Stimulated activated CD4-positive, alpha-beta T cell treated with anti-CD3 and anti-CD28 coated beads, Interleukin-1b, Interleukin-23, amount 100 ng/mL, for 4 hours (primary cell): ENCODE measurements at places on chromosomes 3 and 15.

DNA sequence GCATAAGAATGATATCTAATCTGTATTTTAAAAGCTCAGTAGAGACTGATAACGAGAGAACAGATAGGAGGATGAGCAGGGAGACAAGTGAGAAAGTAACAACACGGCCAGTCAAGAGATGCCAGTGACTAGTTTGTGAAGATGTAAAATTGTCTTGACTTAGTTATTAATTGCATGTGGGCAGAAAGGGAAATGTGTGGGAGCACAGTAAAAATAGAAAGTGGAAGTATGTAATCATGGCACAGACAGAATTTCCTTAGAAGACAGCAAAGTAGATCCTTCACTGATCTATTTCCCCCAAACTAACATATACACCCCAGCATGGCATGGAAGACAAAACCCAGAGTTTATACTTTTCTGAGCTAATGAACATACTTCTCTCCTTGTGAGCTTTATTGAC, 344.5 kb downstream of the FGF12 start:
- no peak for DNase-seq

DNA sequence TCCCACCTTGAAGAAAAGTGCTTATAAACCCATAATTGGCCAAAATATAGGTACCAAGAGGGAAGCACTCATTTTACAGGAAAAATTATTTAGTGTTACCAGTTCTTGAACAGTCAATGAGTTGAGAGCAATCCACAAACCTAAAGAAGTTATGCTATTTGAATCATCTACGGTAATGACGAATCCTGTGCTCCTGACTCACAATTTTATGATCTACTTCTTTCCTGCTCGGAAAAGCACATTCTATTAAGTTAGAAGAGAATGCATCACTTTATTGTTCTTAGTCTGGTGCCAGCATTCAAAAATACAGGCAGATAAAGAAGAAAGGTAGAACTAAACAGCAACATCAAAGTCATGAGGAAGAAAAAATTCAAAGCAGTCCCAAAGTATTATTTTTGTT, 33.2 kb downstream of the CHRM5 start:
- DNase-seq: no peak

DNA sequence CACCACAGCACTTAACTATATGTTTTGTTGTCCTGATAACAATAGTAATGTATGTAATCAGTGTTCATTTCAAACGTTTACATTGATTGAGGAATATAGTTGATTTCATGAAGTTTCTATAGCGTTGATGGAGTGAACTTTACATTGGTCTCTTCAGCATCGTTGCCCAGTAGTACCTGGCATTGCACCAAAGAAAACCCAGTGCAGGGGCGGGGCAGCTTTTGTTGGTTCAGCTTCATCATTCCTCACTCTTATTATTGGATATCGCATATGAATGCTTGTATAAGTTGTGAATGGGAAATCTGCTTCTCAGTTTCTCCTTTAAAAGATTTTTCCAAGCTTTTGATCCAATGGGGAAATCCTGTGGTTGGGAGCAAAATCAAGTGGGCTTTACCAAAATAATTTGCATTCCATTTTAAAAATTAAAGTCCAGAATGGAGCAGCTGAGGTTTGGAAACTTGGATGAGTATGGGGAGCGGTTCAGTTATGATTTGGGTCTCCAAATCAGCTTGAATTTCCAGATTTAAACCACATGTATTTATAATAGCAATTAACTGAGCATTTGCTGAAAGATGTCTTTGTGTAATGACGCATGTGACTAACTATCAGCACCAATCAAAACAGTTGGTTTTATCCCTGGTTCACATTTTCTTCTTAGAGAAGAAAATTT, 213.7 kb downstream of the ALCAM start:
- no peak for DNase-seq

DNA sequence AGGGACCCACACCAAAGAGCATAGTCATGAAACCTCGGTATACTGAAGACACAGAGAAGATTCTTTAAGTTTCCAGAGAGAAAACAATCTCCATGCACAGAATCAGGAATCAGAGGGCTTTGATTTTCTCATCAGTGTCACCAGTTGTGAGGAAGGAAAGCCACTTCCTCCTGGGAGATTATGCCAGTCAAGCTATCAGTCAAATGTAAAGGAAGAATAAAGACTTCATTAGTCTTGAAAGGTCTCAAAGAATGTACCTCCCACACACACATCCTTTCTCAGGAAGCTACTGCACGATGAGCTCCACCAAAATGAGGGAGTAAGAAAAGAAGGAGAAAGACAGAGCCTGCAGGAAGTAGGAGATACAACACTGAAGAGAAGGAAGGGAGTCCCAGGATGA, 486.3 kb downstream of the SHQ1 start:
- no peak for DNase-seq

DNA sequence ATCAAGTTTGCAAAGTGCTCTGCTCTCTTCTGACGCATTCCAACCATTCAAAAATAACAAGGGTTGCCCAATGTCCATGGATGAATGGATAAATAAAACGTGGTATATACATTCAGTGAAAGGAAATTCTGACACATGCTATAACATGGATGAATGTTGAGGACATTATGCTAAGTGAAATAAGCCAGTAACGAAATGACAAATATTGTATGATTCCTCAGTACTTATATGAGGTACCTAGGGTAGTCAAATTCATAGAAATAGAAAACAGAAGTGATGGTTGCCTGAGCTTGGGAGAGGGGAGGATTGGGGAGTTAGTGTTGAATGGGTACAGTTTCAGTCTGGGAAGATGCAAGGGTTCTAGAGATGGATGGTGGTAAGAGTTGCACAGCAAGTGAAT, 33.9 kb downstream of the SH3BP5 start:
- DNase-seq: no peak

DNA sequence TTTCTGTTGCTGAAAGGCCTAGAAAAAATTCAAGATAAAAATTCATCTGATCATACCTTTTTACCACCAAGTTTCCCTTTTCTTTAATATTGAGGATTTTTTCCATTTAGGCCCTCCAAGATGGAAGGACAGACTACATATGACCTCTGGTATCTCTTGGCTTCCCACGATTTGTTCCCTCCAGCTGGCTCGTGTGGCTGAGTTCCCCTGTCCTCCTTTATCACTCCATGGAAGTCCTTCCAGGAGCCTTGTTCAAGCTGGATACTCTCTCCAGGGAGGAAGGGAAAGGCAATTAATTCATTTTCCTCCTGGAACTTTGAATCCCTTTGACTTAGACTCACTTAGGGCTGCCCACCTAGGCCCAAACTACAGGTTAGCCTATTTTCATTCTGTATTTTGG, 110.6 kb downstream of the CFAP44 start:
- no peak for DNase-seq

GRCh38 chr15:70249616-70250015, 151.9 kb upstream of the TLE3 start:
- DNase-seq: no peak

- no peak for DNase-seq
Observed at GRCh38 chr15:90982135-90982534, 12.2 kb downstream of the PRC1 start.

DNA sequence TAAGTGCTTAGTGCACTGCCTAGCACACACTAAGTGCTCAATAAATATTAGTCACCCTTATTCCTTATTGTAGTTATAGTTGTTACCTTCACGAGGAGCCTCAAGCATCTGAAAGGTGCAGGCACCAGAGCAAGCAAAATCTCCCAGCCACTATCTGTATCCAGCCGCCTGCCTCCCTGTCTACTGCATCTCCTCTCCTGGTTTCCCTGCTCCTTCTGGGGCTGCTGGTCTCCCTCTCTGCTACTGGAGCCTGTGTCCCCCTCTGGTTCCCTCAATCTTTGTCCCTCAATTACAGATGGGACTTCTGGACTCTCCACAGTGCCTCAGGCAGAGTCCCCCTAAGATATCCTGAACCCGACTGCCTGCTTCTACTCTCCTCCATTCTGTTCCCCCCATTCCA, 18.8 kb downstream of the MYL3 start:
- DNase-seq: no peak

GRCh38 chr3:187522293-187522692, 147.9 kb downstream of the SST start:
- DNase-seq: no peak

DNA sequence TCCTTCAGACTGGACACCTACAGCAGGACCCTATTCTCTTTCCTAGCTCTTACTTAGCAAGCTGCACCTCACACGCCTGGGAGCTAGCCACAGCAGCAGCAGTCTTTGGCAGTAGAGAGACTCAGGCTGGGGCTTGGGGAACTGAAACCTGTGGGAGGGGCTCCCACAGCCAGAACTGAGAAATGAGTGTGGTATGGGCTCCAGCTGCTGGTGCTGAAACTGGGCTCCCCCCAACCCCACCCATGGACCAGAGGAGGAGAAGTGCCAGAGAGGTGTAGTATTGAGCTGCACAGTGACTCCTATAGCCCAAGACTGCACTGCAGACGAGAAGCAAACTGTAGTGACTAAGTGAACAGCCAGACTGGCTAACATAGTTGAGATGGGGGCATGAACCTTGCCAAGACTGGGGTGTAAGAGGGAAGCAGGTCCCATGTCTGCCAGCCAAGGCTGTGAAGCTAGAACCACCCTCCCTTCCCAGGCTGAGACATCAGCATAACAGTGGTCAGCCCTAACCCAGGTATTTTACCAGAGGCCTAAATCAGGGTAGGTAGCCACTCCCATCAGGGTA, 62.5 kb downstream of the MYO5A start:
- DNase-seq: peak; percentile 9

- no peak for DNase-seq
Observed at GRCh38 chr15:71131601-71132362, 16.5 kb downstream of the THSD4 start.

DNA sequence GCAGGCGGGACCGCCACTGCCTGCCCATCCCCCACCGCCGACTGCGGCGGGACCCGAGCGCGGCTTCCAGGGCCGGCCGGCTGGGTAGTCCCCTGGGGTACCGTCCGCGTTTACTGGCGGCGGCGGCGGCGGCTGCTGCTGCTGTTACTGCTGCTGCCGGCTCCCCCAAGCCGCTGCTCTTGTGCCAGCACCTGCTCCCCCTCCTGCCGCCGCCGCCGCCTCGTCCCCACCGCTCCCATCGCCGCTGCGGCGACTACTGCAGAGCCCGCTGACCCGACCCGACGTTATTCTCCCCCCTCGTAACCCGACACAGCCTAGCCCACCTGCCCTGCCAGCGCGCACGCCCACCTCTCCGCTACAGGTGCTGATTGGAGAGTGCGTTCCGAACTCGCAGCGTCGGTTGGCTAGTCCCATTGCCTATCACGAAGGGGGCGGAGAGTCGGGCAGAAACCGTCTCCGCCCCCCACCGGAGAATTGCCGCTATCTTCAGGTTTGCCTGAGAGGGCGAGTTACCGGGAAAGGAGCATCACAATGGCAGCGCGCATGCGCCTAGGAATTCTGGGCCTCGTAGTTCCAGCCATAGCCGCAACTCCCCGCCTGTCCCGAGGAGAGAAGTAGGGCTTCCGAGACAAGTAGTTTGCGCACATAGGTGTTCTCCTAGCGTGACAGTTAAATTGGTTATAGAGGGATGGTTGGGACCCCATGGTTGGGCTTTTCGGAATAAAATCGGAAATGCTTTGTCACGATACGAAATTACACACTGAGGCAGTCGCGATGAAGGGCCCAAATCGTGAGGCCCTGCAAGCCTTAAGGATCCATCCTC, at the start of gene TTBK2:
TTBK2 (minus strand) TSS at position 260 of the 823 bp plus-strand sequence. CDS start 42,161 bp downstream, outside the sequence.
- peak; percentile 97 for DNase-seq

DNA sequence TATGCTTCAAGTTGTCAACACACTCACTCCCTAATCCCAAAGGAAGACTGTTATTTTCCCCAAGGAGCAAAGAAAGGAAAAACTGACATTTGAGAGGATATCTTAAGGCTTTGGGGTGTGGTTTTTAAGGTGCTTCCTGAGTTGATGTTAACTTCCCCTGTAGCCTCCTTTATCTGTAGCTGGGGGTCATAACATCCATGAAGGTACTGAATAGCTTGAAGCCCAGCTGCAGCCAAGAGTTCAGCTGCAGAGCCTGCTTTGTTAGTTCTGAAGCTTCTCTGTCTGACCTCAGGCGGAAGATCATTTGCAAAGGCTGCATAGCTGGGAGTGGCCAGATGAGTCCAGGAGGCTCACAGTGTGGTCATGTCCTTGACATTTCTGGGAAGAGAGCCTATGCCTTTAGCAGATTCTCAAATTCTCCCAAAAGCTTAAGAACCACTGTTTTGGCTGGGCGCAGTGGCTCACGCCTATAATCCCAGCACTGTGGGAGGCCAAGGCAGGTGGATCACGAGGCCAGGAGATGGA, 165.4 kb downstream of the SV2B start:
- no peak for DNase-seq

DNA sequence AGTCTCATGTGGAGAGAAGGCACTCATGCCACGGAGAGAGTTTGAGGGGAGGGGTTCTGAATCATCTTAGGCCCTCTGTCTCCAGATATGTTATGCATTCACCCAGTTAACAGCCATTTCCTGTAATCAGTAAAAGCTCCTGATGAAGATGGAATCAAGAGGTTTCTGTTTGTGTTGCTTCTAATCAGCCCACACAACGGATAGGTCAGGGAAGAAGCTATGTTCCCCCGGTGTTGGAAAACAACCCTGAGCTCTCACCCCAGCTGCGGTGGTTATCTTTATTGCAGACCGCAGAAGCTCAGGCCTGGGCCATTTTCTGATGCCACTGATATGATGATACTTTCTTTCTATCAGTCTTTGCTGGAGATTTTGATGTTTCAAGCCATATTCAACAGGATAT, 338.5 kb upstream of the ONECUT1 start:
- no peak for DNase-seq

GRCh38 chr3:156148946-156149381, 28.6 kb downstream of the KCNAB1 start:
- no peak for DNase-seq

- DNase-seq: no peak
Observed at GRCh38 chr3:12725436-12725835, 33.6 kb downstream of the TMEM40 start.

DNA sequence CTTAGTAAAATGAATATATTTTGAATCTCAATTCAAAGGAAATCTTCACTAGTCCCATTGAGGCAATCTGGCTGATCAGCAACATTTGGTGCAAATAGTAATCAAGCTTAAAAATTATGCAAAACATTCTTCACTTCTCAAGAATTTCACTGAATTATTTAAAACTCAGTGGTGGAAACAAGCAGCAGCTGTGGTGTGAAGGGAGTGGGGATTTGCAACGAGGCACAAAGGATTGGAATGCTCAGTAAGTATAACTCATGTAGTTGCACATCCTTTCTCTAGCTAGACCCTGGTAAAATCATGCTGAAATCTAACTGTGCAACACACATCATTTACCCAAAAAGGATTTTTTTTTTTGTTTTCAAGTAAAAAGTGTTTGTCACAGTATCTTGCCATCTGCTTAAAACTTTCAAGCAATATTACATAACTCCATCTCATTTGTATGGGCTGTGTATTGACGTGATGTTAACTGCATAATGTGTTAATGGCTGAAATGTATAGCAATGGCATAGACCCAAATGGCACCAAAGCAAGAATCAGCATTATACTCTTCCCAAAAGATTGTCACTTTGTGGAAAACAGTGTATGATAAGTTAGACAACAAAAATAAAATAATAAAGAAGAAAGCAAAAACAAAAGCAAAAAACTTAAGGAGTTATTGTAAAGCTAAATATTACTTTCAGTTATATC, 816.6 kb downstream of the EPHA3 start:
- no peak for DNase-seq
